AG08395 (cell line): ENCODE measurements at places on chromosomes 12 and 14.

GRCh38 chr14:99077076-99077843 is 194.7 kb downstream of the BCL11B start:
- no peak for DNase-seq

- DNase-seq = no peak
Measured at GRCh38 chr14:52125885-52126284, 57.0 kb upstream of the NID2 start.

DNA sequence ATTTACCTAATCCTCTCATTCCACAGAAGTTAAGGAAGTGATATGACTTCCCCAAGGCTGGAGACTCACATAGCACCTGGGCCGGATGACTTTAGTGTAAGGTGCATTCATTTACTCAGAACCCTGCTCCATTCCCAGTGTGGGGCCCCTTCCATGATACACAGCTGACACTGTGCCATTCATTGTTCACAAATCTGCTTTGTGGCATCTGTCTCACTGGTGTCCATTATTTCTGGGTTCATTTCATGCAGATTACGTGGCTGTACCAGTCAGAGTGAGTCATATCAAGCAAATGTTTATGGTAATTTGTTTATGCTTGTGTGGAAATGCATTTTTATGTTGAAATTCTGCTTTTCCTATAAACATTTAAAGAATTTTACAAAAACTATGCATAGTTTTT is 5.2 kb downstream of the ANO4 start:
- DNase-seq = peak; percentile 24

DNA sequence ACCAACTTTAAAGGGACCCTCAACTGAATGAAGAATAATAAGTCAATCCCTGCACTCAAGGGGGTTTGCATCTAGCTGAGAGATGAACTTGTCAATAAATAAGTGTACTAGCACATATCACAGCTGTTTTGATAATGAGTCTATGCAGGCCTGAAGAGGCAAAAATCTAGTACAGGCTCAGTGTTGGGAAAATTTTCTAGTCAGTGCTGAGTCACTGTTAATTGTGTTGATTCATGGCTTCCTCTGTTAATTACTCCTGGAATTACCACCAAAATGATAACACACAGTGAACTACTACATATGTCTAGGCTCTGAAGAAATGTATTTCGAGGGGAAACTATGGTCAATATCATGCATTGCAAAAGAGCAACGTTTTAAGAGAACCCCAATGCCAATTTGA is 18.9 kb downstream of the SNRPF start:
- no peak for DNase-seq

GRCh38 chr12:52681526-52682380 is 1.5 kb upstream of the KRT1 start:
- no peak for DNase-seq

GRCh38 chr14:94770251-94770749 is 387 bp upstream of the GSC start:
- no peak for DNase-seq

DNA sequence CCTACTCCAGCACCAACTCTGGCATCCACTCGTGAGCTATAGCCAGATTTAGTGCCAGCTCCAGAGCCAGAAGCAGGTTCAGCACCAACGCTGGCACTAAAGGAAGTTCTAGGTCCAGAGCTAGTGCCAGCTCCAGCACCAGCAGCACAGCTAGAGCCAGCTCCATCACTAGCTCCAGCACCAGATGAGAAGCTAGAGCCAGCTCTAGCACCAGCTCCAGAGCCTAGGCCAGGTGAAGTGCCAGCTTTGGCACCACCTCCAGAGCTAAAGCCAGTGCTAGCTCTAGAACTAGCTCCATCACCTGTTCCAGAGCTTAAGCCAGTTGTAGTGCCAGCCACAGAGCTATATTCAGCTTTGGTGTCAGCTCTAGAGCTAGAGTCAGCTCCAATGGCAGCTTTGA is 24.7 kb downstream of the ABCD4 start:
- DNase-seq = no peak
